Amniotic stem cell (primary cell): ENCODE measurements at places on chromosomes 2 and 18.

DNA sequence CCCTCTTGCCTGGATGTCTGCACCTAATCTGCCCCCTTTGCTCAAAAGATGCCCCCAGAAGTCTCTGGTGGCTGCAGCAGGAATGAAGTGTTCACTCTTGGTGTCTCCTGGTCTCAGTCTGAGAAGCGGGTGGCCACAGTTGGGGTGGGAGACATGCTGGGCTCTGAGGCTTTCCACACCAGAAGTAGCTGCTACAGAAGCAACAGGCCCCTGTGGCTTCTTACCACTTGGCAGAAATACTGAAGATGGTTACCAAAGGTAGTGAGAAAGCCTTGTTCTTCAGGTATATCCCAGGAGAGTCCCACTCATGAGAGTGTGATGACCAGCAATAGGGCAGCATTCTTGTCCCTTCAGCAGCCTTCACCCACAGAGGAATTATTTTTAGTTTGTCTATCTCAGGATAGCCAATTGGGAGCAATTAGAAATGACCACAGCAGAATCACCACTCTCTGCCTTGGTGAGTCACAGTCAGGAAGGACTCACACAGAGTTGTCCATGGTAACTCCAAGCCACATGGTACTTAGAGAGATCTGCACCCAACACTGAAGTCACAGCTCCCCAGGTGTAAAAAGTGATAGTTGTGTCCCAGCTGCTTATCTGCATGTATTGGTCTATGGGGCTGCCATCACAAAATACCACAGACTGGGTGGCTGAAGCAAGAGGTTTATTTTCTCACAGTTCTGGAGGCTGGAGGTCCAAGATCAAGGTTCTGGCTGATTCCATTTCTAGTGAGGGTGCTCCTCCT, 169.8 kb upstream of the ID2 start:
- DNase-seq, result peak; percentile 7

DNA sequence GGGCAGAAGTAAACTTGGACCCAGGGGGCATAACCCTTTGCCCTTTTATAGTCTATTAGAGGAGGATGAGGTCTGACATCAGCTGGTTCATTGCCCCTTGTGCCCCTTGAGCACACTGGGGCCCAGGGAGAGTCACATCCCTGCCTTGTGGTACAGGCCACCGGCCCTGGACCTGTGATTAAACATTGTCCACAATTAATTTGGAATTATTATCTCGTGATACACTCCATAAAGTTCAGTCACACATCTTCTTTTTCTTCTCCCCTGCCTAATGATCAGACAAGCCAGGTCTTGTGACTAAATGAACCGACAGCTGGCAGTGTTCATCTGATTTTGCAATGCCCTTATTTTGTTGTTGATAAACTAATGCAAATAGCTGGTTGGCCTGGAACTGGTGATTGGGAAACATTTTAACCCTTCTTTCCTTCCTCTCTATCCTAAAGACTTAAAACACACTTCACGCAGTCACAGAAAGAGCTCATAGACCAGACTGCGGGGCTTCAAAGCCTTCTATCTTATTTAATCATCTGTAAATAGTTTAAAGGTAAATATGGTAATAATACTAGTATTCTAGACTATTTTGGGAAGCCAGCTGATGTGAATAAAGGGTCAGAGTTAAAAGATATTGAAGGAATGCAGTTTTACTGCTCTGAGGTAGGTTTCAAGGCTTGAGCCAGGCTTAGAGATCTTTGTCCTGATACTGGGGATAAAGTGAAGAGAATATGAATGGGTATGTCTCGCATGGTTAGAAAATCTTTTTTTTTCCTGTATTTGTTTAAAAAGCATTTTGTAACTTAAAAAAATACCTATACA, 13.4 kb downstream of the IL1R1 start:
- no peak for DNase-seq

DNA sequence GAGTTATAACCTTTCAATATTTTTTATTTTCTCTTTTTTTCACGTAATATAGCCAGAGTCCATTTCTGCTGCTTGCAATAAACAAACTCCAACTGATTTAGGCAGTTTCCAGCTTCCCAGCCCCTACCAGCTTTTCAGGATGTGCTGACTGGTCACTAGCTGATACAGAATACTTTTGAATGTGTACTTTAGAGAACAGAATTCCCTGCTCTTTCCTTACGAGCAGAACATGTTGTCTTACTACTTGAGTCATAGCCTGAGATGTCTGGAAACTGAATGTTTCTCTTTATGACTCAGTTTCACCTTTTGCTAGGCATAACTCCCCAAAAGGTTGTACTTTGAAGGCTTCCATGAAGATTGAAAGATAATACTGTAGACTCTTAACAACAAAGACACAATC, 44.5 kb upstream of the KCNE4 start:
- no peak for DNase-seq

GRCh38 chr2:195737511-195738325, 80.7 kb downstream of the SLC39A10 start:
- DNase-seq, result no peak

DNA sequence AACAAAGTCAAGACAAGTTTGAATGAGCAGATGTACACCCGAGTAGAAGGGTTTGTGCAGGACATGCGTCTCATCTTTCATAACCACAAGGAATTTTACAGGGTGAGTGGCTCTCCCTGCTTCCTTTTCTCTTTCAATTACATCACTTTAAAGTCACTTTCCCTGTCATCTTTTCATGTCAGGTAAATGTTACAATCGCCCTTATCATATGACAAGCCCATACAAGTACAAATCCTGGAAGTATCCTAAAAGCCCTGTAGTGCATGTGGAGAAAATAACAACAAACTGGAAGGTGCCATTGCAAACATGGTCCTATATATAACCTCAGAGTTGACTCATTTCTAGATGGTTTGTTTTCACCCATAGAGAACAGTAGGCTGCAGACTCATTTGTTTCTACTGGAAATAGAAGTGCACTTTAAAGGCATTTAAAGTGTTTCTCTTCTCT, 126.0 kb downstream of the SP100 start:
- DNase-seq, result no peak

- no peak for DNase-seq
These were observed 211.8 kb upstream of the SLC14A2 start for GRCh38 chr18:45403341-45404049.

- DNase-seq, result no peak
These were observed 8.6 kb downstream of the ADD2 start for GRCh38 chr2:70759446-70759845.

DNA sequence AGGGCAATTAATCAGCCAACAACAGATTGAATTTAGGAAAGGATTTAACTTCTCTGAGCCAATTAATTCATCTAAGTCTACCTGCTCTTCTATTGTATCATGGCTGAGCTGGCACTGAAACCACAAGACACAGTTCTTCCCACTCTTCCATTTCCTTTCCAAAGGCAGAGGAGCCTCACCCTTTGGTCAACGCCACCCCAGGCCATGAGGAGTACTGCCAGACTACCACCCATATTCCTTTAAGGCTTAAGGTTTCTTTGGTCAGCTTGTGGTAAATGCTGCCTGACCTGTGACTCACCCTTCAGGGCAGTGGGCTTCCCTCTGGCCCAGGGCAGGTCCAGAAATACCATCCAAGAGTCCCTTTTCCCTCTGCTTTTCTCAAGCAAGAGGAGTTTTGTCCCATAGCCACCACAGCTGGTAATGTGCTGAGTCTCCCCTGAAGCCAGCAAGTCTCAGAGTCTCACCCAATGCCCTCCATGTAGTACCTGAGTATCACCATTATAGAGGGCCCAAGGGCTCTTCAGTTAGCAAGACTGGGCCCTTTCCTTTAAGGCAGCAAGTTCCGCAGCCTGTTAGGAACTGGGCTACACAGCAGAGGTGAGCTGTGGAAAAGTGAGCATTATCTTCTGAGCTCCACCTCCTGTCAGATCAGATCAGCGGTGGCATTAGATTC, 900.5 kb upstream of the CRIM1 start:
- DNase-seq, result no peak

DNA sequence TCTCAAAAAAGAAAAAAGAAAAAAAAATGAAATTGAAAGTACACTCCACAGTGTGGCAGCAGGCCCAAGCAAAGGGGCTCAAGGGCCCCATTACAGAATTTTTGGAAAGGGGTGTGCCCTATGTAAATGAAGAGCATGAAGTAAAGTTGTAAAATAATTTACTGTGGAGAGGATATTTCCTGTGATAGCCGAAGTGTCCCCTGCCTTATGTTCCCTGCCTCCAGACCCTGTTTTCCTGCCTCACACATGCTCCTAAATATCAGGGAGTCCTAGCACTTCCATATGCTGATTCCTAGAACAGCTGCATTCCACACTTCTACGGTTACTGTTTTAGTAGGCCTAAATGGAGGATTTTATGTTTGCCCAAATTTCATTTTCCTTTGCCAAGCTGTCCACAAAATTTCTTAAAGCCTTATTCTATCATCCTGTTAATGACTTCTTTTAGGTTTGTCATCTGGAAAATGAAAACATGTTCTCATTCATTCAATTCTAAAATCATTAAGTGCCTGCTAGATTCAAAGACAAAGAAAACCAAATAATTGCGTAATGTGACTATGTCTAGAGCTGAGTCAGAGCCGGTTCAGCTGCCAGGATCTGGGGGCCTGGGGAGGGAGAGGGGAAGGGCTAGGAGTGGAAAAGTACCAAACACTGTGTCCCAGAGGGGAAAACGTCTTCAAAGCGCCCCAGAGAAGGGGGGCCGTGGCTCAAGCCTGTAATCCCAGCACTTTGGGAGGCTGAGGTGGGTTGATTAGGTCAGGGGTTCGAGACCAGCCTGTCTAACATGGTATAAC, 25.9 kb upstream of the IMPA2 start:
- DNase-seq, result peak; percentile 40

DNA sequence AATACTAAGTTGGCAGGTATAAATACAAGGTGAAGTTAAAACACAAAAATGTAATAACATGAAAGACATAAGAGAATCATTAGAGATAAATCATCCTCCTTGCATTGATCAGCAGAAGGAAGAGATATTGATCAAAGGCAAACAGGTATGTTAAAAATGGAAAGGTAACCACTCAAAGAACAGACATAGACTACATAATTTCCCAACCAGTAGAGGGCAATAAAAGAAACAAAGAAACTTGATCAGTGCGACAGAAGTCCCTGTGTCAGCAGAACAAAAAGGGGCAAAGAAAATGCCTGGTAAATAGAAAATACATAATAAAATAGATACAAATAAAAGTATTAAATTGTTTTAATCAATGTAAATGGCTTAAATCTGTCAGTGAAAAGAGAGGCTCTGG, 53.6 kb downstream of the FAM228A start:
- DNase-seq, result no peak

- DNase-seq, result no peak
These were observed 260.9 kb downstream of the PHLPP1 start for GRCh38 chr18:62976227-62976626.

DNA sequence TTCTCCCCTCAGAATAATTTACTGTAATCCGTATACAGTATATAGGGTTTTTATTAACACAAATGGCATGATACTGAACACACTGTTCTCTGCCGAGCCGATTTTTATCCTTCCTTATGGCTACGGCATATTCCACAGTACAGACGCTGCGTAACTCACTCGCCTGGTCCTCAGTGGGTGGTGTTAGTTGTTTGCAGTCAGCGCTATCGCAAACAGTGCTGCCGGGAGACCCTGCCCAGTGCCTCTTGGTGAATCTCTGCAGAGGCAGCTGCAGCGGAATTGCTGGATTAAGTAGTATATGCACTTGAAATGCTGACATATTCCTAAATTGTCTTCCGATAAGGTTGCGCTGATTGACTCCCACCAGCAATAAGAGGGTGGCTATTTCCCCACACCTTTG, 73.9 kb downstream of the MARCO start:
- DNase-seq, result no peak

- DNase-seq, result no peak
These were observed 107.7 kb upstream of the MCFD2 start for GRCh38 chr2:47023332-47023731.

DNA sequence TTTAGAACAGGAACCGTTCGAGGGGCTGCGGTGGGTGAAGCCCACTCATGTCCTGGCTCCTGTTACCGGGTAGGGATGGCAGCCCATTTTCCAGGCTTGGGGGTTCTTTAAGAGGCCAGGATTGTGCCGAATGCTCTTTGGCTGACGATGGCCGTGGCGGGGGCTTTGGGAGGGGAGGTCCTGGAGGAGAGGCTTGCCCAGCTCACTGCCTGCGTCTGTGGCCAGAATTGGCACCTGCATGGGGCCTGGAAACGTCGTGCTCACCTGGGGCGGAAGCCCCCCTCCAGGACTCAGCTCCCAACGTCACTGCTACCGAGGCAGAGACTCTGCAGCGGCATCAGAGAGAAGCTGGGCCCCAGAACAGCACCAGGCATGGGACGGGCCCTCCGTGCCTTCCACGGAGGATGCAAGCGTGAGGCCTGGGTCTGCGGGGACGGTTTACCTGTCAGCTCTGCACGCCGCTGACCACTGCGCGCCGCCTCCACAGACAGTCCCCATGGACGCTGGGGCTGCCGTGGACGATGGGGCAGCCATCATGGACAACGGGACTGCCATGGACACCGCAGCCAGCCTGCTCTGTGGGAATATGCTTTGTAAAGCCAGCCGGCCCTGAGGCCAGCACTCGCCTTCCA, 82.9 kb downstream of the NFATC1 start:
- no peak for DNase-seq

DNA sequence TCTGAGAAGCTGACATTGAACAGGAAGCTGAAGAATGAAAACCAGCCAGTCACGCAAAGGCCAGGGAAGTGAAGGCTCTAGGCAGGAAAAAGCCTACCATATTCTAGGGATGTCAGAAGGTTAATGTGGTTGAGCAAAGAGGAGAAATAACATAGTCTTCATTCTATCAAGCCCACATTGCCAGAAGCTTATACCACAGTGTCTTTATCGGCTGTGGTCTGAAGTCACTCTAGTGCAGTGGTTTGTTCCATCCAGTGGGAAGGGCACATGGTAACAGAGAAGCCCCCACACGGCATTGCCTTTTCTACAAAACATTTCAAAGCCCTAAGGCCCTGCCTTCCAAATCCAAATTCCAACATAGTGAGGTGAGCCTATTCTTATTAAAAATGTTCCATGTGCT, 311.3 kb downstream of the TNS1 start:
- DNase-seq, result no peak

DNA sequence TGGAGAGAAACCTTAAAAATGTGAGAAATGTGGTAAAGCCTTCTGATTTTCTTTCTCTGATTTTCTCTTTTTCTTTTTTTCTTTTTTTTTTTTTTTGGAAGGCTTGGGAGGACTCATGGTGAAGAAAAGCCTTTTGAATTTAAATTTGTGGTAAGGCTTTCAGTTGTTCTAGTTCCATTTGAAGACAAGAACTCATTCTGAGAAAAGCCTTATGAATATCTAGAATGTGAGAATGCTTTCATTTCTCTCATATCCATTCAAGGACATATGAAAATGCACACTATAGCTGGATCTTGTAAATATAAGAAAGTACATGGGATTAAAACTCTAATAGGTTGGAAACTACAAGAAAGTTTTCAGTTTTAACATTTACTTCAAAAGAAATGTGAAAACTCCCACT, 1045.2 kb upstream of the NRXN1 start:
- no peak for DNase-seq

GRCh38 chr2:145304501-145304900, 784.6 kb upstream of the ZEB2 start:
- DNase-seq, result no peak

- DNase-seq, result no peak
These were observed at the start of gene FEV for GRCh38 chr2:218985021-218985324. Gene FEV, minus strand, starts transcription at chr2:218985184. Its CDS starts 109 bp downstream, at chr2:218985075.
